ENCODE measurements at places on chromosomes 7 and 10. TPM values are rescaled to one million over a fixed set of nuclear protein-coding genes. Genes with fewer than 3 reads are reported as not detected.

DNA sequence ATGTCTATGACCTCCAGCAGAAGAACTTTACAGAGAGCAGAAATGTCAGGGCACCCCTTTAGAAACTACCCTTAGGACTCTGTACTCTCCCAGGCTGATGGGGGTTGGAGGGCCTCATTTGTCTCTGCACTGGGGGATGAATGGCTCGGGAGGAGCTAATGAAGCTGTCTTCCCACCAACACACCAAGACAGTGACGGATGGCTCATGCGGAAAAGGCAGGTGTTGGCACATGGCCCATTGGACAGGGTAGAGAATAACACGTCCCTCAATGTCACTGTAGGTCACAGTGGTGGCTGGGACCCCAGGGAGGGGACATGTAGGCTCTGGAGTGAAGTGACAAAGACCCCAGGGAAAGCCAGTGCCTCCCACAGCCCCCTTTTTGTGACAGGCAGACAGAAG, 64.0 kb upstream of the PCBD1 start:
- no peak for DNase-seq

DNA sequence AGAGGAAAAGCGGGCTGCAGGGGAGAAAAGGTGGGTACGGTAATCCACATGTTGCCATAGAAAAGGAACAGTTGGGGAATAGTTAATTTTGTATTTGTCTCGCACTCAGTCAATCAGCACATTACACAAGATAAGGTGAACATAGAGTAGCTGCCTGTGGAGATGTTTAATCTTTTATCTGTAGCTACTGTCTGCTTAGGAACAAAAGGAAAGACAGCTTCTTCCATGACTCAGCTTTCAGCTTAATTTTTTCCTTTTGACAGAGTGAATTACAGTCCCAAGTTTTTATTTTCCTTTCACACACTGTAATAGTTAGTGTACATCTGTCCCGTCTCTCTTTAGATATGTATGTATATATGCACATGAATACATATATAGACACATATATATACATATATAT, 39.3 kb upstream of the PODXL start:
- DNase-seq = no peak

- no peak for DNase-seq
Measured at GRCh38 chr7:108226816-108227299, 96.7 kb upstream of the LAMB4 start.

- DNase-seq = no peak
Measured at GRCh38 chr7:74105992-74106391, 22.4 kb downstream of the LIMK1 start.

DNA sequence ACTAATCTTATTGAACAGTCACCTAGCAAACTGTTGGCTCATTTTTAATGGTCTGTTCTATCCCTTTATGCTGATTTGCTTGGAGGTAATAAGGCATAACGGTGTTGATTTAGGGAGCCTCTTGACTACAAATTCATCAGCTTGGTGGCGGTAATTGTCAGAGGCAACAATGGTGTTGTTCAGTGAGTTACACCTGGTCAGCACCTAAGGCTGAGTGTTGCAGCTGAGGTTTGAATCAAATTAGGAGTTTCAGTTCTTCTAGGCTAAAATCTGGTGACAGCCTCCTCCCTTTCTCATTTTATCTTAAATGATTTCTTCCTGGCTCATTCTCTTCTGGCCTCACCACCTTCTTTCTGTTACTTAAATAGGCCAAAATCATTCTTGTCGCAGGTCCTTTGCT, 42.3 kb upstream of the SP8 start:
- no peak for DNase-seq

DNA sequence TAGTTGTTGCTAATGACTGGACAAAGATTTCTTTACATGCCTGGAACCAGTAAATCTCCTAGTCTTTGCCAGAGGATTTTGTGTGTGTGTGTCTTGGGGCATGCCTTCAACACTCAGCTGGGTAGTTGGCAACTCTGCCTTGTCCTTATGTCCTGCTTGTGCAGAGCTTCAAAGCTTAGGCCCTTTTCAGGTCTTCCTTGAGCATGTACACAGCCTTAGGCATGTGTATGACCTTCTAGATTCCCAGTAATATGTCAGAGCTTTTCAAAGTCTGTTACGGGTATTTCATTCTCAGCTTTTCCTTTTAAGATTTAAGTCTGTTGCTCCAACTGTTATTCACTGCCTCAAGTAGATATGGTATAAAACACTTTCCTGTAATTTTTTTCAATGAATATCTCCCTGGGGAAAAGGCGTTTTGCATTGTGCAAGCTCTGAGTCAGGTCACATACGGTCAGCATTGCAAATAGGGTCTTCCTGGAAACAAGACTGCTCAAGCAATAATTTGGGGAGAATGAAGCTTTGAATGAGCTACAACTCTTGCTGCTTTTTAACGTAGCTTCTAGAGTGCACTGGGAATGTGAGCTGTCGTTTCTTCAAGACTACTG, 25.5 kb downstream of the SHOC2 start:
- DNase-seq = no peak

DNA sequence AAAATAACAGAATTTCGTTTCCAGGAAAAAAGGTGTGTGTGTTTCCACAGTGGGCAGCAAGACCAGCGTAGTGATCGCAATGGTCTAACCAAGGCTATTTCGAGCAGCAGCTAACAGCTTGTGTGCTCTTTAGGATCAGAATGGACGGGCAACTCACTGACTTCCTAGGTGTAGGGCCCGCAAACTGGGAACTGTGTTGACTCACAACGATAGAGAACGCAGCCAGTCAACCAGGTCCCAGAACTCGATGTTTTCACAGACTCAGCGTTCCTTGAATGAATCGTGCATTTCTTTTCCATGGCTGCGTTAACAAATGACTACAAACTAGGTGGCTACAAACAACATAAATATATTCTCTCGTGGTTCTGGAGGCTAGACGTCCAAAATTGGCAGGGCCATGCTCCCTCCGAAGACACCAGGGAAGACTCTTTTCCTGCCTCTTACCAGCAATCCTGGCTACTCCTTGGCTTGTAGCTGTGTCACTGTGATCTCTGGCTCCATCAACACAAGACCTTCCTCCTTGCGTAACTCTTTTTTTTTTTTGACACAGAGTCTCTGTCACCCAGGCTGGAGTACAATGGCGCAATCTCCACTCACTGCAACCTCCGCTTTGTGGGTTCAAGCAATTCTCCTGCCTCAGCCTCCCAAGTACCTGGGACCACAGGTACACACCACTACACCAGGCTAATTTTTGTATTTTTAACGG, 39.1 kb downstream of the PODXL start:
- DNase-seq = no peak

DNA sequence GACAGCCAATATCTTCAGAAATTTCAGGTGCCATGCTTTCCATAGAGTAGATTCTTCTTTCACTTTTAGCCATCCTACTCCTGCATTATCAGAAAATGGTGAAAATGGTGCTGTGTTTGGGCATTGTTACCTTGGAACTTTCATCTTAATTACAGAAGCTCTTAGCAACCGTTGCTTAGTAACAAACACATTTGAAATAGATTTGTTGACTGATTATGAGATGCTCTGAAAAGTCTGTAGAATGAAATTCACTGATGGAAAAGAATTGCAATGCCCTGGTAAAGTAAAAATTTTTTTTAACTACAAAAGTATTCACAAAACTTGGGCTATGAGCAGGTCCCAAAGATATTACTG, 249.3 kb upstream of the NEBL start:
- DNase-seq = no peak

GRCh38 chr7:44978511-44979366, at the start of gene MYO1G:
TSS of gene MYO1G (minus strand) at chr7:44979015. CDS start at chr7:44978961, 54 bp downstream.
- DNase-seq = peak; percentile 39

DNA sequence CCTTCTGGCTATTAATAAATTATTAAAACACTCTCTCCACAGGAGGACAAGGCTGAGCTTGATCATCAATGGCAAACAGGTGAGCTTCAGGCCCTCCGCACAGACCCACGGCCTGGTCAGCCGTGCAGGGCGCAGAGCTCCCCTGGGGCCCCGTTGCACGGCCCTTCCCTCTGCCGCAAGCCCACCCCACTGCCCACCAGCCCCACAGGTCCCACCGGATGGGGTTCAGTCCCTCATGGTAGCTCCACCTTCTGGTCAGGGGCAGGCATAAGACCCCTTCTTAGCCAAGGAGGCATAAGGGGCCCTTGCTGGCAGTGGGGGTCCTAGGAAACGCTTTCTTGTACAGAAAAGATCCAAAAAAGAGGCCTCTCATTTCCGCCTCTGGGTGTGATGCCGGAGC, 84.6 kb downstream of the MAD1L1 start:
- DNase-seq = no peak

DNA sequence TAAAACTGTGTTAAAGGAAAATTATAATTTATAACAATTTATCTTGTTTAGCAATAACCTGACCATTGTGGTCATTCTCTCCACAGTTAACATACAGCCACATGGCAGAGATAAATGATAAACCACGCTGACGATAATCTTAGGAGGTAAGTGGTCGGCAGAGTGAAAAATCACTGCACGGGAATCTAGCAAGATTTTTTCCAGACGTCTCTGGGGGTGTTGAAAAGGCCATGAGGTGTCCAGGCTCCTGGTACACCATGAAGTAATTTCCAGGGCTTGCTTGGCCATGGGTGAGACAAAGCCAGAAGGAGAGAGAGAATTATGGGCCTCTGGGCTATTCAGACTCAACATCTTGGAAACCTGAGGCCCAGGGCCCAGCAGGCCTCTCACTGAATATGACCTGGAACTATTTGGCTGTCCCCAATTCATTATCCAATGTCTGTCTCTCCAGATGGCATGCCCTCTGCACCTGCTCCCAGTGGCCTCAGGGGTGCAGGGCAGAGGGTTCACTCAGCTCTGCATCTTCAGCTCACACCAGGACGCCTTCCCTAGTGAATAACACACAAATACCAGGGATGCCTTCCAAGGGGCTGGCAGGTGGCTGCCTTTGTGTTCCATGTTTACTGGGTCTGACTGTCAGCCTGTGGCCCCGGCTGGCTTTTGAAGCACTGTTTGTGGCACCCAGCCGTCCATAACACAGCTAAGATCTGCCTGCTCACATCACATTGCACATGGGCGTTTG, 590.4 kb upstream of the PFKP start:
- DNase-seq = no peak

GRCh38 chr10:94846204-94846603, 83.7 kb downstream of the CYP2C19 start:
- no peak for DNase-seq

DNA sequence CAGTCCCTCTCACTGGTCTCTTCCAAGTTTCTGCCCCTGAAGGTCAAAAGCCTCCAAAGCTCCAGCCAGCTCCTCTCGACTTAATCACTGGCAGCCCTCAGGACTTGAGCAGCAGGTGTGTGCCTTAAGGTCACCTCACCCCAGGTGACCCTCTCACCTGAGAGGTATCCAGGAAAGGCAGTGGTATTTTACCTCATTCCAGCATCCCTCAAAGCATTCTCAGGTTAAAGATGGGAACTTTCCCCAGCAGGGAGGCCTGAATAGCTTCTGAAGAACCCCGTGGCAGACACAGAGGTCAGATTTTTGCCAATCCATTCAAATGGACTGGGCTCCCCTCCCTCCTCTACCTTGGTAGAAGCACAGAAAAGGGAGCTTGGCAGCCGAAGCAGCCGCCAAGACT, 148.2 kb downstream of the GFRA1 start:
- no peak for DNase-seq

- no peak for DNase-seq
Measured at GRCh38 chr10:59589796-59590195, 119.9 kb downstream of the SLC16A9 start.

DNA sequence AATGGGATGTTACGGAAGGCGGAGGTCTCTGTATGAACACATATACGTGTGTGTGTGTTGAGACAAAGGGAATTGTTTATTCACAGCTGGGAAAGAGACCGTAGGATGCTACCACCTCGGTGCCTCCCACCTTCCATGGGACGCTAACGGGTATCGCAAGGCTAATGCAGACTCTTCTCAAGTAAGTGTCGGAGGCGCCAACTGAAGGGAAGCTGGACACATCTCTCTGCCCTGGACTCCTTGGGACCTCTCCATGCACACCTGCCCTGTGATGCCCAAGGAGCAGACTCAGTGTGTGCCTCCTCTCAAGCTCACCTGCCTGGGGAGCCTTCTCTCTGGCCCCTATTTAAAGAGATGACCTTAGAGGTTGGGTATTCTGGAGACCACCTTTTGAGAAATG, 230.9 kb downstream of the DNAJB6 start:
- no peak for DNase-seq

- no peak for DNase-seq
Measured at GRCh38 chr7:71637578-71637977, 505.6 kb downstream of the GALNT17 start.

DNA sequence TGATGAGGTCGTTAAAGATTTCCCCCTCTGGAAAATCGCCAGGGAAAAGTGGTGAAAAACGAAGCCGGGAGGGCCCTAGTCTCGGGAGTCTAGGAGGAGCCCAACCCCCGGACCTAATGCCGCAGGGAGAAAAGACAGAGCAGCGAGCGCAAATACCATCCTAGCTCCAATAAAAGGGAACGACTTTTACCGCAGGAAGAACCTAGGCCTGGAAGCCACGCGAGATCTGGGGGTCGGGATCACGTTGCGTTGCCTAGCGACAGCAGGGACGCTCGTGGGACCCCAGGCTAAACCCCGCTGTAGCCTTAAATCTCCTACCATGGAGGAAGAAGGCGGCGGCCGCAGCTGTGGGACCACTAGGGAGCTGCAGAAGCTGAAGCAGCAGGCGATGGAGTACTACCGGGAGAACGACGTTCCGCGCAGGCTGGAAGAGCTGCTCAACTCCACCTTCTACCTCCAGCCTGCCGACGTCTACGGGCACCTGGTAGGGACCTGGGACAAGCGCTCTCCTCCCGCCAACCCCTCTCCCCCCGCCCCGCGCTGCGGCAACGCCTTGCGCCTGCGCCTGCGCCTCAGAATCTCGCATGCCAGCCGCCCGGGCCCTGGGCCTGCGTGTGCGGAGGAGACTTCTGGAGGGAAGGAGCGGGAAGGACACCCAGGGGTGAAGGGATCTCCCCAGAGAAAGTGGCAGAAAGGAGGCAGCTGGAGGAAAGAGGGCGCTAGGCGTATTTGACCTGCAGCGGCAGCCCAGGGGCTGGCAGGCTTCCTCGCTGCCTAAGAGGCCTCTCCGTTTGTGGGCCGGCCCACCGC, at the start of gene ENO4:
ENO4 (plus strand) TSS at position 252 of the 810 bp plus-strand sequence; CDS start at position 320, 68 bp downstream.
- peak; percentile 76 for DNase-seq

- no peak for DNase-seq
Measured at GRCh38 chr7:66597461-66597860, 31.2 kb upstream of the KCTD7 start.

- DNase-seq = no peak
Measured at GRCh38 chr7:33556472-33556871, 348.9 kb upstream of the BMPER start.

CRTAC1 gene
- total RNA-seq = 1.6 TPM

PLCE1 gene
- 3.5 TPM for total RNA-seq

ADCY1 gene
- 1.5 TPM for total RNA-seq

SYT15 gene
- total RNA-seq = 1.4 TPM

FAM13C gene
- total RNA-seq = 11.4 TPM

MBL2 gene
- total RNA-seq = 0.12 TPM

MORN4 gene
- 6.9 TPM for total RNA-seq

COX19 gene
- 12.1 TPM for total RNA-seq

GIMAP1 gene
- 5.1 TPM for total RNA-seq

EIF3B gene
- total RNA-seq = 94.7 TPM

CCL24 gene
- total RNA-seq = 0.92 TPM

GRM8 gene
- total RNA-seq = 8.0 TPM

RBP3 gene
- not detected for total RNA-seq

SFXN4 gene
- total RNA-seq = 15.8 TPM

Measured in mucosa of gallbladder (tissue), 1 donor.